ENCODE measurements at places on chromosomes 7 and 10. TPM values are rescaled to one million over a fixed set of nuclear protein-coding genes. Genes with fewer than 3 reads are reported as not detected.

PNLIPRP2 gene
- not detected for total RNA-seq

ZNF22 gene
- total RNA-seq = 13.5 TPM

C7orf57 gene
- 0.18 TPM for total RNA-seq

SORBS1 gene
- total RNA-seq = 0.35 TPM

LRWD1 gene
- 20.9 TPM for total RNA-seq

C10orf53 gene
- total RNA-seq = not detected

GNAT3 gene
- total RNA-seq = not detected

SEMA3A gene
- 18.4 TPM for total RNA-seq

TACR2 gene
- total RNA-seq = 0.29 TPM

OR6V1 gene
- total RNA-seq = not detected

DOCK1 gene
- 24.5 TPM for total RNA-seq

PAPSS2 gene
- total RNA-seq = 122 TPM

ADIRF gene
- total RNA-seq = 35.6 TPM

STYXL1 gene
- total RNA-seq = 100 TPM

GDF10 gene
- total RNA-seq = not detected

SYNPO2L gene
- total RNA-seq = 0.18 TPM

ACTL6B gene
- not detected for total RNA-seq

HOXA5 gene
- 1.7 TPM for total RNA-seq

ZNF727 gene
- not detected for total RNA-seq

LHFPL3 gene
- not detected for total RNA-seq

PPP1R17 gene
- not detected for total RNA-seq

AP1S1 gene
- total RNA-seq = 306 TPM

RBP3 gene
- total RNA-seq = under 0.01 TPM

GCK gene
- total RNA-seq = 2.7 TPM

NPY4R gene
- not detected for total RNA-seq

CEP55 gene
- total RNA-seq = 66.1 TPM

KAZALD1 gene
- 9.8 TPM for total RNA-seq

HOXA9 gene
- 17.9 TPM for total RNA-seq

PDGFA gene
- total RNA-seq = 10.4 TPM

CLRN3 gene
- total RNA-seq = not detected

TMEM229A gene
- not detected for total RNA-seq

NUDT13 gene
- 1.2 TPM for total RNA-seq

MSMB gene
- total RNA-seq = not detected

PNLIPRP3 gene
- not detected for total RNA-seq

RBM20 gene
- total RNA-seq = under 0.01 TPM

Measured in myometrial cell (primary cell).